Stimulated activated CD8-positive, alpha-beta memory T cell treated with anti-CD3 and anti-CD28 coated beads, Interleukin-2, amount 100 ng/mL, for 1 hour (primary cell): ENCODE measurements at places on chromosomes 13 and 19.

DNA sequence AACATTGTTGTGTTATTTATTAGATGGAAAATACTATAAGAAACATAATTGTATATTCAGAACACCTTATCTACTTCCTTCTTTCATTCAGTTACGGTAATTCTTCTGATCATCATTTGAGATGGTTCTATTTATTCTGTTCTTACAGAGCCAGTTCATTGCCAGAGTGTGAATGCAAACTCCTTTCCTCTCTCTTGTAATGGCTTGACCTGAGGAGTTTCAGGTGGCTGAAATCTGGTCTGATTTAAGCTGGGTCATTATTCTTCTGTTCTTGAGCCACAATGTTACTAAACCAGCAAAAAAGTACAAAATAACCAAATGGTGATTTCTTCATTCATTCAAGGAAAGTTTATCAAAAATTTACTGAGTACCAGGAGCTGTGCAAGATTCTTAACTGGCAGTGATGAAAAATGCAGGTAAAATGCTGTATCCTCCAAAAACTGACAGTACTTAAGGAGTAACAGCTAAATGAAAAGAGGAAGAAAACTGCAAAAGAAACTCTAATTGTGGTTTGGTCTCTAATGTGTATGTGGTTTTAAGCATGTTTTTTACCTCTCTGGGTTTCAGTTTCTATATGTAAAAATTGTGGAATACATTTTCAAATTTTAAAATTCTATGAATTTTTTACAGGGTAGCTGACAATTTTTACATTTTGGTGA is 182.4 kb upstream of the UFM1 start:
- DNase-seq: no peak

GRCh38 chr19:33005440-33005839 is 33.4 kb downstream of the FAAP24 start:
- DNase-seq: no peak

DNA sequence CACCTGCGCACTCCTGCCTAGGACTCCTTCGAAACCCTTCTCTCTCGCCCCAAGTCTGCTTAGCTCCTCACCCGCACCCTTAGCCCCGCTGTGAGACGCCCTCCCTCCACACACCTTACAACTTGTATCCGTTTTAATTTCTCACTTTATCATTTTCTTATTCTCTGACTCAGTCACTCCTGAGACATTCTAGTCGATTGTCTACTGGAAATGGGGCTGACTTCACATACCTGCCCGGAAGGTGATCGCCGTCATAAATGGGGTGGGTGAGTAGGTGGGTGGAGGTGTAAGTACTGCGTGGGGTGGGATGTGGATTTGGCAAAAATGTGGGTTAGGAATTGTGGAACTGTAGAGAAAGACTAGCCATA is 714 bp downstream of the NDFIP2 start:
- no peak for DNase-seq

DNA sequence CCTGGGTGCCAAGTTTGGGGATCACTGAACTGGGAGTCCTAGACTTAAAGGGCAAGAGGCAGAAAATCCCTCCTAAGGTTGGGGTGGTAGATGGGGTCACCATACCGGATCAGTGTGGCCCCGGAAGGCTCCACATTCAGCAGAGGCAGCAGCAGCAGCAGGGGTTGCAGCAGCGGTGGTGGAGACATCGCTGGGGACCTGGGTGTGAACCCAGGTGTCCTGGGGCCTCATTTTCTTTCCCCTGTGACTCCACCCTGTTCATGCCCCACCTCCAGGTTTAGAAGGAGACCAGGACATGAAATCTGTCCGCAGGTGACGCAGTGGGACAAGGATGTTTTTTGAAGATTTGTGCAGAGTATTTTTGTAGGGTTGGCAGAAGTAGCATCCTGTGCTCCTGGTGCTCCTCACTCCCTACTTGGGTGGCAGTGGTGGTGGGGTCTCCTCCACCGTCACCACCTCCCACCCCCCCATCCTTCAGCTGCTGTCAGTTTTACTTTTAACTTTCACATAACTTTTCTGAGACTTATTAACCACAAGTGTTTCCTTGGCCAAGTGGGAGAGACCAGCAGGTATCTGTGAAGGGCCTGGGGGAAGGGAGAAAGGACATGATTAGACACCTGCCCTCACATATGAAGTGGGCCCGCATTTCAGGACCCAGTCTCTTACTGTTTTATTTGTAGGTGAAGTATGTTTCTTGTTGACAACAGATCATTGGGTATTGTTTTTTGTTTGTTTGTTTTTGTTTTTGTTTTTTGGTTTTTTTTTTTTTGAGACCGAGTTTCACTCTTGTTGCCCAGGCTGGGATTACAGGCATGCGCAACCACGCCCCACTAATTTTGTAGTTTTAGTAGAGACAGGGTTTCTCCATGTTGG is at the start of gene NAPSA:
Gene NAPSA, minus strand, starts transcription at position 206 of the 873 bp plus-strand sequence. Its CDS starts 18 bp downstream, at position 188.
- no peak for DNase-seq

- DNase-seq: no peak
Observed at GRCh38 chr19:7953060-7953459, 9.6 kb upstream of the TIMM44 start.

- DNase-seq: no peak
Observed at GRCh38 chr19:47284324-47284899, 9.7 kb downstream of the INAFM1 start.

DNA sequence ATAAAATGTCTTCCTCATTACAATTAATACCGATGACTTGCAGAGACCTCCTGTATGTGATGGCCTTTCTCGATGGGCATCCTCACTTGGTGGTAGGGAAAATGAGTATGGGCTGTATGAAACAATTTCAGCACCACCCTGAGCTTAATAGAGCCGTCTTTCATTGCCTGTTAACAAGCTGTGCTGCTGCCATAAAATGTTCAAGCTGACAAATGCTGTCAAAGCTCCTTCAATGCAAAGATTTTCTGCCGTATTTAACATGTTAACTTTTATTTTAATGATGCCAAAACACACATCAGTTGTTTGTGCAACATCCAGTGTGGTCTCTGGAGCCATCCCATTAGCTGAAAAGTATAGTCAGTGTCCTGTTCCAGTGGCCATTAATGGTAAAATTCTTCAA is 110.1 kb downstream of the GPC6 start:
- DNase-seq: no peak

- DNase-seq: no peak
Observed at GRCh38 chr19:13583114-13583513, 76.8 kb upstream of the CACNA1A start.

DNA sequence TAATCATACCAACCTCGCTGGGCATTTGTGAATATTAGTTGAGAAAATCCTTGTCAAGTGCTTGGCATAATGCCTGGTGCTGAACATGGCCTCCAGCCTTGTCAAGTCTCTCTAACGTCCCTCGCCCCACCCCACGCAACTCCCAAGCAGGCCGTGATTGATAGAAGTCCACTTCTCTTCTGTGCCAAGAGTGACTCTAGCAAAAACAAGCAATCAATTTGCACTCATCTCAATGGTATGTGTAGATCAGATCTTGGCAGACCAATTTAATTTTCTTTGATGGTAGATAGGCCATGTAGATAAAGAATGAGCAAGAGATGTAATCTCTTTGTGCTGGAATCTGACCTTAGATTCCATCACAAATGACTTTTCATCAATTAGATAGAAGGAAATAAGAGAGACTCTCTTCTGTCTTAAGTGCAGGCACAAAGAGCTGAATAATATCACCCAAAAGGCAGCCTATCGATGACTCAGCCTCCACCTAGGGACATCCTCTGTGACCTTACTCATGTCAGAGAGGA is 31.0 kb upstream of the KATNAL1 start:
- no peak for DNase-seq

- no peak for DNase-seq
Observed at GRCh38 chr13:70394031-70394548, 285.8 kb upstream of the KLHL1 start.

DNA sequence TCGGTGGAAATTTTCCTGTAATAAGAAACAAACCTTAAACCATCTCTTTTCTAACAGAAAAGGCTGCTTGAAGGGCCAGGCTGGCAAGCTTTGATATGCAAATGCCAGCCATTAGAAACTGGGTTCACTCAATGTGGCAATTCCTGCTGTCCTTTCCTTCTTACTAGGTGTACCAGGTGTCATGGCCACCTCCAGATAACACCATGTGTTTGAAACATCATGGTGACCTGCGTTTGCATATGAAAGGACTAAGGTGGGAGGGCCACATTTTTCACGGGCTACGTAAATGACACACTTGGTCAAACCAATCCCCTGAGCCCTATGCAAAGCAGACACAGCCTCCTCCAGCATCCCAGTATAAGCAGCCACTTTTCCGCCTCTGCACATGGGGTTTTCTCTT is 789.1 kb upstream of the SLITRK5 start:
- DNase-seq: no peak
